T-helper 17 cell (primary cell): ENCODE measurements at places on chromosomes 6 and 20.

- no peak for DNase-seq
Observed at GRCh38 chr6:166785131-166785530, 158.1 kb upstream of the RPS6KA2 start.

- no peak for DNase-seq
Observed at GRCh38 chr20:37901654-37902503, 1.0 kb upstream of the VSTM2L start.

DNA sequence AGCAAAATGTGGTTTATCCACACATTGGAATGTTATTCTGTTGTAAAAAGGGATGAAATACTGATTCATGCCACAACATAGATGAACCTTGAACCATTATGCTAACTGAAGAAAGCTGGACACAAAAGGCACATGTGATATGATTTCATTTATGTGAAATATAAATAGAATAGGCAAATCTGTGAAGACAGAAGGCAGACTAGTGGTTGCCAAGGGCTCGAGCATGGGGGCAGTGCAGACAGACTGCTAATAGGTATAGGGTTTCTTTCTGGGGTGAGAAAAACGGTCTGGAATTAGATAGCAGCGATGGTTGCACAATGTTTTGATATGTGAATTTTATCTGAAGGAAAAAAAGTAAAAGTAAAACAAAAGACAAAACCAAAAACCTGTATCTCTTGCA lies 54.6 kb upstream of the FNDC1 start:
- DNase-seq = no peak

- DNase-seq = no peak
Observed at GRCh38 chr20:19839053-19839452, 81.0 kb downstream of the RIN2 start.

DNA sequence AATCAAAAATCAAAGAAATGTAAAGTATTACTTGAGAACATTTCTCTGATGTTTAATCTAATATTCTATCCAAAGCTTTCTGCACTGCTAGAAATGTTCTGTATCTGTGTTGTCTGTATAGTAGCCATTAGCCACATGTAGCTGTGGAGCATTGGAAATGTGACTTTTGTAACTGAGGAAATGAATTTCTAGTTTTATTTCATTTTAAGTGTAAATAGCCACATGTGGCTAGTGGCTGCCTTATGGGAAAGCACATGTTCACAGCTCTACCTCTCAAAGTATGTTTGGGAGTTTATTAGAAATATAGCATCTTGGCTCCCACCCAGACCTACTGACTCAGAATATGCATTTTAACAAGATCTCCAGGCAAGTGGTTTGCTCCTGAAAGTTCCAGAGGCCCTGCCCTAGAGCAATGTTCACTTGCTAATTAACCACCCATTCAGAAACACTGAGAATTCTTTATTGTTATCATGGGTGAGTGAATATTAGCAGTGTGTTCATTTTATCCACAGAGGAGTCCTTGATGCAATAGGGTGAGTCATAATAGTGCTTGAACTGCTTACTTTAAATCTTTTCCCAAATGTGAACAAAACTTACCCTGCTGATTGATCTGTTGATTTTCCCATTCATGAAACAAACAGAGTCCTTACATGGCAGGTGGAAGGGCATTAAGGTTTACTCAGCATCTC lies 282.7 kb downstream of the PLCB1 start:
- no peak for DNase-seq

GRCh38 chr6:111417181-111417585 lies 65.8 kb downstream of the REV3L start:
- no peak for DNase-seq

GRCh38 chr6:89117211-89118108 lies at the start of gene SRSF12:
Gene SRSF12, minus strand, starts transcription at chr6:89118071. Its CDS starts 184 bp downstream, at chr6:89117887.
- DNase-seq = peak; percentile 17

DNA sequence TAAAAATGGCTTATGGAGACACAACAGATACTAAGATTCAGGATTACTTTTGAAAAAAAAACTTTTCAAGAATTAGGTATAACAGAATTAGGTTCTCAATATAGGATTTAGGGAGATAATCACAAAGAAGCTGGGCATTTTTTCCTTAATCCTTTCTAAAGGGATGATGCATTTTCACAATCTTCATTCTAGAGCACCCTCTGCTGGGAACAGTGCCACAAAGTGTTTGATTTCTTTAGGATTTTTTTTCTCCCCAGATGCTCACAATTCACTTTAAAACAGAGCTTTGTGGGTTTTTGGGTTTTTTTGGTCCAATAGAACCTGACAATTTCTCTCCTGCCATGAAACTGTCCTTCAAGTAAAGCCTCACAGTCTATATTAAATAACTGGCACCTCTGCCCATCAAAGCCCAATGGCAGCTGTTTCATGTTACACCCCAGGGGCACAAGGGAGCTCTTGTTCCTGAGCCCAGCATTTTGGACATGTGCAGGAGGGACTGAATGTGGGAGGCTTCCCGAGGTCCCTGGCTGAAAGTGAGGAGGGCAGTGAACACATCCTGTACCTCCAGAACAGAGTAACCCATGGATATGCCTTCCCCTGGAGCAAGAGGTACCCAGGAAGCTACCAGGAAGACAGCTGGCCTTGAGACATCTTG lies 39.7 kb downstream of the PREP start:
- DNase-seq = no peak

DNA sequence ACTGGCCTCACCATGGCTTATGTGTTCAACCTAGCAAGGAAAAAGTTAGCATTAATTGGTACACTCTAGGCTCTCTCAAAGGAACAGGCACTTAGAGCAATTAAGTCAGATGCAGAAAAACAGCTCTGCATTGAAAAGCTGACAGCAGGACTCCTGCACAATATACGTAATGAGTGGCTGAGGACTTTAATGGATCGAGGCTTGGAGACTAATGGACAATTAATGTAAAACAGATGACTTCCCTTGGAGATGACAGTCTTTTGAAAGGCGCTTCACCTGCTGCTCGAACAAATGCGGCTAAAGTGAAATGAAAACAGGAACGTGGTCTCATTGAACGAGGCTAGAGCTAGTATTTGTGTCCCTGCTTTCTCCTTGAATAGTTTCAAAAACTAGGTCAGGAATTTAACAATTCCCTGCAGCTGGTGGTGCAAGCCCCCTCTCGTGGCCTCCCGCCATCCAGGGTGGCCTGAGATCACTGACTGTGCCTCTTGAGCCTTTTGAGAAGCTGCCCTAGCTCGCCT lies 137.1 kb downstream of the ELOVL4 start:
- DNase-seq = no peak
